Lower leg skin (tissue), 4 donors: ENCODE measurements at places on chromosomes 16 and 17. TPM values are rescaled to one million over a fixed set of nuclear protein-coding genes. Genes with fewer than 3 reads are reported as not detected.

The SMTNL2 gene
- 3.0 TPM for total RNA-seq

The FGF11 gene
- 13.7 TPM for total RNA-seq

The HCRT gene
- not detected for total RNA-seq

The WNT9B gene
- total RNA-seq, result 0.88 TPM

The TMEM208 gene
- total RNA-seq, result 28.8 TPM

The SGCA gene
- 9.9 TPM for total RNA-seq

- no peak for DNase-seq
Observed at GRCh38 chr16:13376174-13376573, 474.8 kb downstream of the SHISA9 start.

DNA sequence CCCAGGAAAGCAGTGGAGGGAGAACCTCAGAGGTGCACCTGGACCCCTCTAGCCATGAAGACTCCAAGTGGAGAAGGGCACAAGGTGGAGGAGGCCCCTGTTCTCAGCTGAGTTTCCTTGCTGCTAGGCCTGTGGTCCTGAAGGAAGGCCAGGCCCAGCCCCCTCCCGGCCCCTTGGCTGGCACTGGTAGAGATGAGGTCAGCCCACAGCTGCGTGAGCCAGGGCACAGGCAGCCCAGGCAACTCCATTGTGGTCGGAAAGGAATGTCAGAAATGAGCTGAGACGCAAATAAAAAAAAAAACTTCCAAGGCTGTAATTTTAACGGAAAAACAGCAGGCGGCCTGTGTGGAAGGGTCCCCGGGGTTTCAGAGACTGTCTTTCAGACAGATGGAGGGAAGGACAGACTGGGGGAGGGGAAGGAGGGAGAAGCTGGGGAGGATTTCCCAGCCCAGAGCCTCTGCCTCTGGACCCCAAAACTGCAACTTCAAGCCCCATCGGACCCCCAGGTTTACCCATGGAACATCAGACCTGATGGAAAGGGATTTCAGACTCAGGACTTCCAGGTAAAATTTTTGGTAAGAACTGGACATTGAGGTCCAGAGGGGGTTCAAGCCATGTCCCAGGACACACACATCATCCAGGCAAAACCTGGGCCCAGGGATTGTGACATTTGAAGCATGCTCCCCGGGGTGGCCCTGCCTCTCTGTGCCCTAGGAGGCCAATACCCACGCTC lies 25.6 kb upstream of the MRPS23 start:
- DNase-seq, result no peak

DNA sequence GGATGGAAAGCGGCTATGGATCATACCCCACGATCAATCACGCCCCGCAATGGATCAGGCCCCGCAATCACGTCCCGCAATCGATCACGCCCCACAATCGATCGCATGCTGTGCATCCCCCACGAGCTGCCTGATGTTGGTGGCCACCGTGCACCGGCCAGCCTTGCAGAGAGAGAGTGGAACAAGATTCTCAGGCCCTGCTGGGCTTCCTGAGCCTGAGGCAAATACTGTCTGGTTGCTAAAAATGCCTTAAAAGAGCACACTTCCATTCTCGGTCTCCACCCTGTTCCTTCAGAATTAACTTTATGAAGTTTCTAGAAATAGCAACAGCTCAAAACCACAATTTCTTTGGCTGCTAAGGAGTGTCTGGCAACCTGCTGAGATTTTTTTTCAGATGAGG lies 81.5 kb downstream of the VPS53 start:
- DNase-seq, result no peak

GRCh38 chr17:81346090-81346907 lies 49.0 kb upstream of the BAHCC1 start:
- peak; percentile 100 for DNase-seq

- peak; percentile 61 for DNase-seq
Observed at GRCh38 chr16:79267781-79268180, 332.8 kb downstream of the MAF start.

- peak; percentile 96 for DNase-seq
Observed at GRCh38 chr17:1649844-1650501, at the start of gene RILP. RILP (minus strand) TSS chr17:1649866; CDS start chr17:1649804, 62 bp downstream.

DNA sequence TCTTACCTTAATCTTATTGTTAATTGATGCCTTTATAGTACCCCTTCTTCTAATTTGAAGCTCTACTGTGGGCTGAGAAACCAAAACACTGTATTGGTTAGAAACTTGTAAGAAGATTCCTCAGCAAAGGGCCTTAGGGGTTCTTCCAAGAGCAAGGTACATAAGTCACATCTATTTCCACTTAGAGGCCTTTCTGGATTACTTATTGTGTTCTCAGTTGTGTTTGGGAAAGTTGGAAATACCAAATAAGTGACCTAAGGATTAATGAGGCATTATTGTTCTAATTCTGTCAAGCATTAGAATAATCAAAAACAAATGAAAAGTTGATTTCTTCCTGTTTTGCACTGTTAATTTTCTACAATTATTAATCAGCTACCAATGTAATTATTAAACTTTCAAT lies 85.8 kb downstream of the SKAP1 start:
- no peak for DNase-seq

DNA sequence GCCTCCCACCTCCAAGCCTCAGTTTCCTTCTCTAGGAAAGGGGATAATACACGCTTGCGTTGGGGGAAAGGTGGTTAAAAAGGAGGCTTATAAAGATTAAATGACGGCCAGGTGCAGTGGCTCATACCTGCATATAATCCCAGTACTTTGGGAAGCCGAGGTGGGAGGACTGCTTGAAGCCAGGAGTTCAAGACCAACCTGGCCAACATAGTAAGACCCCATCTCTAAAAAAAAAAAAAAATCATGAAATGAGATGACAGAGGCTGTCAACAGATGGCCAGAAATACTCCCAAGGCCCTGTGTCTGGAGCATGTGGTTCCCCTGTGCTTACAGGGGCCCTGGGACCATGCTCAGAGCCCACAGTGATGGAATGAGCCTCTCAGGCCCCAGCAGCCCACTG lies 30.4 kb downstream of the RTN4RL1 start:
- DNase-seq, result no peak

DNA sequence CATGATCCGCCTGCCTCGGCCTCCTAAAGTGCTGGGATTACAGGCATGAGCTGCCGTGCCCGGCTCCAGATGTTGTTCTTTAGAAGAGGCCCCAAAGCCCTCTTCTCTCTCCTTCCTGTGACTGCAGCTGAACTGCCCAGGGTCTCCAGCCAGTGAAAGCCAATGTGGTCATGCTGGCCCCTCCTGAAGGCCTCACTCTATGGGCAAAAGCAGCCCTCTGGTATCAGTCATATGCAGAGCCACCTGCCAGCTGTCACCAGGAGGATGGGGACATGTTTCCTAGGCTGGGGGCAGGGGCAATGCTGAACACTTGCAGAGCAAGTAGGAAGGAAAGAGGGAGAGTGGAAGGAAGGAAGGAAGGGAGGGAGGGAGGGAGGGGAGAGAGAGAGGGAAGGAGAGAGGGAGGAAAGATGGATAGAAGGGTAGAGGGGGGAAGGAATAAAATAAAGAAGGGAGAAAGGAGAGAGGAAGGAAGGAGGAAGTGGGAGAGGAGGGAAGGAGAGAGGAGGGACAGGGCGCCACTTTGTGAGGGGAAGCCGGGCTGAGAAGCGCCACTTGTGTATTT lies 36.0 kb downstream of the SOCS3 start:
- DNase-seq, result no peak

GRCh38 chr16:15770512-15770911 lies 86.3 kb downstream of the MYH11 start:
- no peak for DNase-seq

DNA sequence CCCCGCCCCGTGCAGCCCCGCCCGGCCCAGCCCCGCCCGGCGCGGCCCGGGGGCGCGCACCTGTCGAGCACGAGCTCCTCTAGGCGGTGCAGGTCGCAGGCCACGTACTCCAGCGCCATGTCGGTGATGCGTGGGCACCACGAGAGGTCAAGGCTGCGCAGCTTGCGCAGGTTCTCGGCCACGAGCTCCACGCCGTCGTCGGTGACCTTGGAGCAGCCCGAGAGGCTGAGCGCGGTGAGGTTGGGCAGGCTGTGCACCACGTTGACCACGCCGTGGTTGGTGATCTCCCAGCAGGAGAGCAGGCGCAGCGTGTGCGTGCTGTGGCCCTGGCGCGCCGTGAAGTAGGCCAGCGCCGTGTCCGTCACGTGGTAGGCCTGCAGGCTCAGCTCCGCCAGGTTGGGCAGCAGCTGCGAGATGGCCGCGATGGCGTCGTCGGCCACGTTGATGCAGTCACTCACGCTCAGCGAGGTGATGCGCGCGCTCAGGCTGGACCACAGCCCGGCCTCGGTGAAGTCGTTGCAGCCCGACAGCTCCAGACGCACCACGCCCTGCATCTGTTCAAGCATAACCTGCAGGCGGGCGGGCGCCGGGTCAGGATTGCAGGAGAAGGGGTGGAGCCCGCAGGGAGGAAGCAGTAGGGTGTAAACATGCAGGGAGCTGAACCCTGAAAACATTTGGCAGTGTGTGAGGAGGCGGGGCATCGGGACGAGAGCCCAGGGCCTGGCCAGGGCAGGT lies 5.3 kb upstream of the WDR24 start:
- peak; percentile 73 for DNase-seq

GRCh38 chr16:30659507-30660423 lies 1.5 kb downstream of the FBRS start:
- peak; percentile 45 for DNase-seq

- no peak for DNase-seq
Observed at GRCh38 chr16:65116216-65116615, 5.6 kb downstream of the CDH11 start.

DNA sequence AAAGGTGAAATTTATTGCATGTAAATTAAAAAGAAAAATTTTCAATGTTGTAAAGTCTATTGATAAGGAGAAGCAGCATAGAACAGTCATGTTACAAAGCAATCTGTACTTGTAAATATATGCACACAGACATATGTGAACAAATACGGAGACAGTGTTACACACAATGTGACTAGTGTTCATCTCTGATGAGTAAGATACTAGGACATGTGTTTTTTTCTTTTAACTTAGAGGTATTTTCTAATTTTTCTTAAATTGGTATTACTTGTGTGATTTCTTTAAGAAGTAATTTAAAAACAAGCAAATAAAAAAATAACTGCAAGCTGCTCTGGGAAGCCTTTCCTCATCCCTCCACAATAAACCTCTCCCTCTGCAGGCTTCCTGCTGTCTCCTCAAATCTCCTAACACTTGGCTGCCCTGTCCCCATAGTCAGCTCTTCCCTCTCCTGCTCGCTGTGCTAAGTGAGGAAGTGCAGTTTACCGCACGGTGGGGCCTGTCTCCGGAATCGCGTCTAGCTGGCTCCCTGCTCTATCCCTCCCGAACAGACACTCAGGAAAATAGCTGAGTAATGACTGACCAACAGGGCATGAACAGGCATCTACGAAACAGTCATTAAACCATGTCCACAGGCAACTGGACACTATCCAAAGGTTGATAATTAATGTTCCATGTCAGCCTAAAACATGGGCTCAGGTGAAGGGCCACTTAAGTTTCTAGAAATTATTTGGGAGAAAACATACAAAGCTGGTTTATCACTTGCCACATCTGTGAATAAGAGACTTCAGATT lies 35.9 kb downstream of the CMTM4 start:
- DNase-seq, result peak; percentile 43
